ENCODE measurements at places on chromosomes 3 and 15.

- DNase-seq = no peak
Measured at GRCh38 chr3:105458518-105459215, 92.0 kb downstream of the ALCAM start.

DNA sequence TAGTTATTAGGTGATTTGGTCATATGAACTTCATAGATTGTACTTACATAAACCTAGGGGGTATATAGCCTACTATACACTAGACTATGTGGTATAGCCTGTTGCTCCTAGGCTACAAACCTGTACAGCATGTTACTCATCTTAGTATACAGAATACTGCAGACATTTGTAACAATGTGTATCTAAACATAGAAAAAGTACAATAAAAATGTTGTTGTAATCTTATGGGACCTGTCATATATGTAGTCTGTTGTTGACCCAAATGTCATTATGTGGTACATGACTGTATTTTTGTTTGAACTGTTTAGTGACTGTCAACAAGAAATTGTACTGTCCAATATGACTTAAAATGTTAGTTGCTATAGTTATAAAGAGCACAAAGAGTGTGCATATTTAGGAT, 69.8 kb downstream of the TCF12 start:
- DNase-seq = no peak

DNA sequence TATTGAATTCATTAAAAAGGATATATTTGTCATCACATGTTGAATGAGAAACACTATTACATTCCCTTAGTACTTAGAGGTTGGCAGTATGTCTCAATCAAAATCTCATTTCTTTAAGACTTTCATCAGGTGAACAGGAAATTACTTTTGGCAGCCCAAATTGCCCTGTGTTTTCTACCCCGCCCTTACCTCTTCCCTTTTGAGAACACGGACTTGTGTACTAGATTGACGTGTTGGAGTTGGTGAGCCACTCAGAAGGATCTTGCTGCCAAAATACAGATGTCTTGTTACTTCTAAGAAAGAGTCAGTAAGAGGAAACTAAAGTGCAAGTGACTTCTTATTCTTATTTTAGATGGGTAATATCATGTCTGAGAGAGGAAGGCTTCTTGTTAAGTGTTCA, 386.9 kb downstream of the FEZF2 start:
- no peak for DNase-seq

DNA sequence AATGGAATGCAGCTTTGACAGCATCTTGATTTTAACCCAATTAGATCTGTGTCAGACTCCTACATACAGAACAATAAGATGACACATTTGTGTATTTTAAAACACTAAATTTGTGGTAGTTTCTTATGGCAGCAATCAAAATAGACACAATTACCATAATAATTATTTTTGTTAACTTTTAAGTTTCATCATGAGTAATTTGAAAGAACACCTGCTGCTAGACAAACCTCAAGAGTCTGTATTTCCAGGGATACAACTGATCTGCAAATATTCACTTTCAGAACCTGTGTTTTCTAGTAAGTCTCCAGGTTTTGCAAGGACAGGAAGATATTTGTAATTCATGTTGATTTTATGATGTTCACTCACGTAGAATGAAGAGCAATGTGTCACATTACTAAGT, 736.8 kb downstream of the DIPK2A start:
- no peak for DNase-seq

DNA sequence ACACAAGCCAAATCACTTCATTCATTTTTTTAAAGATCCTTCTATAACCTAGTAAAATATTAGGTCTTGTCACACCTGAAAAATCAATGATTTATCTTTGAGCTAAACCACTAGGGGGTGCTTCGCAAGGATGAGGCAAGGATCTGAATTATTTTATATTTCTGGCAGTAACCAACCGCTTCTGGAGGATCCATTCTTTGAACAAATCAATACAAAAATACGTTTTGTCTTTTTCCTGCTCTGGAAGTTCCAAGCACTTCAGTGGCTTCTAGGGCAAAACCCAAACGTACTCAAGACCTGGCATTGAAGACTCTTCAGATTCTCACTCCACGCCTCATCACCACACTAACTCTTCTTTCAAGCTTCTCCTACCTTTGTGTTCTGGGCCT, 486 bp downstream of the LSG1 start:
- DNase-seq = peak; percentile 24

DNA sequence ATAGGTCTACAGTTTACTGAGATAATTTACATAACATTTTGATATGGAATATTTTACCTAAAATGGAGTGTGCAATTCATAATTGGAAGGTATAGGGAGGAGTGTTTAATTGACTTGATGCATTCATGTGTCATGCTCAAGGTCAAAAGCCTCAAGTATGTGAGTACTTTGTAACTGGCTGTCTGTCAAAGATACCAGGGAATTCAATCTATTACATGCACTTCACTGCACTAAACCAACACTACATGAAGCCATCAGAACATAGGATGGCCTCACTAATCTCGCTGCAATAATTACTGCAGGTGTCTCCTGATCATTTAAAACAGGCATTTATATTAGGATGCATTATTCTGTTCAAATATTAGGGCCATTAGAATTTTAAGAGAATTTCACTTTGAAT, 367.2 kb downstream of the CNTN4 start:
- no peak for DNase-seq

- DNase-seq = no peak
Measured at GRCh38 chr3:66497288-66497984, 3.4 kb downstream of the LRIG1 start.

- DNase-seq = no peak
Measured at GRCh38 chr15:33742800-33743199, 225.5 kb upstream of the CHRM5 start.

- DNase-seq = no peak
Measured at GRCh38 chr3:58271901-58272501, 34.0 kb upstream of the RPP14 start.

DNA sequence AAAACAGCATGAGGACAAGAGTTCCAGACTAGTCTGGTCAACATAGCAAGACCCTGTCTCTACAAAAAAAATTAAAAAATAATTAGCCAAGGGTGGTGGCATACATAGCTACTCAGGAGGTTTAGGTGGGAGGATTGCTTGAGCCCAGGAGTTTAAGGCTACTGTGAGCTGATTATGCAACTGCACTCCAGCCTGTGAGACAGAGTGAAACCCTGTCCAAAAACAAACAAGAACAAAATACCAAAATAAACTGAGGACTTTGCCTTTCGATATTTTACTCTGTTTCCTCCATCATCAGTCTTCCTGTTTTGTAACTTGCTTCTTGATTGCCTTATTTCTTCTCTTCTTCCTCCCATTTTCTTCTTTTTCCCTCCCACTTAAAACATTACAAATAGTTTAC, 504.4 kb downstream of the ROBO1 start:
- DNase-seq = no peak

- no peak for DNase-seq
Measured at GRCh38 chr15:80310776-80311175, 58.8 kb upstream of the CTXND1 start.

- DNase-seq = no peak
Measured at GRCh38 chr15:96395687-96396086, 65.2 kb downstream of the NR2F2 start.

DNA sequence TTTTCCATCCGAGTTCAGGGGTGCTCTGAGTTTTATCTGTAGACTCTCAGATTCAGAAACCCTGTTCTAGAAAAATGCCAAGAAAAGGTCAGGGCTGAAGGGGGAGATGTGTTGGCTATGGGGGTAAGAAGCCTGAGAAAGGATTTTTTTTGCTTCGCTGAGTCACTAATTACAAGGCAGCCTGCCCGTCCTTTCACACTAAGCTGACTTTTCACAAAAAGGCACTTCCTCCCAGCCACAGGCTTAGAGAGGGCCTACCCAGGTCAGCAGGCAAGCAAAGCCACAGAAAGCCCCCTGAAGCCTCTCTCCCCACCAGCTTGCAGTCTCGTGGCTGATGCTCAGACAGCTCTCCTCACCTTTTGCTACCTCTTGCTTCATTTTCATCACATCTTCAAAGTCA, 192.6 kb upstream of the PRICKLE2 start:
- no peak for DNase-seq

GRCh38 chr3:12139111-12139511, 19.6 kb downstream of the TIMP4 start:
- no peak for DNase-seq

GRCh38 chr15:97941572-97941971, 18.9 kb upstream of the ARRDC4 start:
- DNase-seq = no peak

- DNase-seq = no peak
Measured at GRCh38 chr3:80767604-80768003, 993.8 kb downstream of the GBE1 start.

DNA sequence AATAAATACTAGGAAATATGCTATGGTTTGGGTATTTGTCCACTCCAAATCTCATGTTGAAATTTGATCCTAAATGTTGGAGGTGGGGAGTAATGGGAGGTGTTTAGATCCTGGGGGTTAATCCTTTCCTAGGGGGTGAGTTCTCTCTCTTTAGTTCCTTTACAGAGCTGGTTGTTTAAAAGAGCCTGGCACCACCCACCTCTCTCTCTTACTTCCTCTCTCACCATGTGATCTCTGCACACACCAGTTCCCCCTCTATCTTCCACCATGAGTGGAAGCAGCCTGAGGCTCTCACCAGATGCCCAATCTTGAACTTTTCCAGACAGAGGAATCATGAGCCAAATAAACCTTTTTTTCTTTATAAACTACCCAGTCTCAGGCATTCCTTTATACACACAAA, 10.5 kb downstream of the SLC24A5 start:
- DNase-seq = no peak

- DNase-seq = peak; percentile 19
Measured at GRCh38 chr3:52231502-52232278, 6.2 kb upstream of the TLR9 start.

DNA sequence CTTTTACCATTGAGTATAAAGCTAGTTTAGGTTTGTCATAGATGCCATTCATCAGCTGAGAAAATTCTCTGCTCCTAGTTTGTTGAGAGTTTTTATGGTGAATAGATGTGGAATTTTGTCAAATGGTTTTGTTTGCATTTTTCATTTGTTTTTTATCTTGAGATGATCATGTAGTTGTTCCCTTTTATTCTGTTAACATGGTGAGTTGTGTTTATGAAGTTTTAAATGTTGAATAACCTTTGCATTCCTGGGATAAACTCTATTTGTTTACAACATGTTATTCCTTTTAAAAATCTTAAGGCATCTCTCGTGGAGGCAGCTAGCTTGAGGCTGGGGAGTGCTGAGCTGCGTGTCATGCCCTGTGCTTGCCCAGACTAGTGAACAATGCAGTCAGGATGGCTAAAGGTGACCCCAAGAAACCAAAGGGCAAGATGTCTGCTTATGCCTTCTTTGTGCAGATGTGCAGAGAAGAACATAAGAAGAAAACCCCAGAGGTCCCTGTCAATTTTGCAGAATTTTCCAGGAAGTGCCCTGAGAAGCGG, 48.5 kb downstream of the ANAPC13 start:
- no peak for DNase-seq

DNA sequence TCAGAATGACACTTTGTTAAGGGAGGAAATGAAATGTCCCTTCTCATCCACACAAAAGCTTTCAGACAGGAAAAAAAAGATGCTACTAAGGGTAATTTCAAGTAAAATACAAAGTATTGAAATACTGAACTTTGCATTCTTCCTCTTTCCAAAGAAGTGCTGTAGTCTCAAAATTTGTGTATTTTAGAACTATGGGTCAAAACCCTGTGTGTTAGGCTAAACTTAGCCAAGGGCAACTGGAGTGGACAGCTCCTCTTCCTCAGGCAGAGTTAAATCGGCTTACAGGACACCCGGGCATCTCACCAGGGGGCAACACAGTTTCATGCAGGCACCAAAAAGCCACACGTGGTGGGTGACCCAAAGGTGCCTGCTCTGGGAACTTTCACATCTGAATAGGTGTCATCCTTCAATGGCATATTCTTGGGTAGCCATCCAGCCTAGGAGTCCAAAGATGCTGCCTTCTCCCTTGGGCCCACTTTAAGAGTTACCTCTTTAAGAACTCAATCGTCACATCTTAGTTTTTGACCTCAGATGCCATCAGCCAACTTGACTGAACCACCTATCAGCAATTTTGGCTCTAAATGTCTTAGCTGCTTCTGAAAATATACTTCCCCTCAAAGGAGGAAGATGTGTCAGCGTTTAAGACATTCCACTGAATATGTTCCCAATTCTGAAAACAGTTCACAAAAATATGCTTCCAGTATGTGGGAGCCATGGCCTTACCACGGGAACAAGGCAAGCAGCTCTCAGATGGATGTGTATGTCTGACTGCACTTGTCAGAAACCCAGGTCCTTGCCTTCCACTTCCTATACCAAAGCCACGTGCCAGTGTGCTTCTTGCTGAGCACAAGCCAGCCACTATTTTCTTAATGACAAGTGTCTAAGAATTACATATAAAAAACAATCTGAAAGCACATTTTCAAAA, 32.2 kb upstream of the MUC13 start:
- no peak for DNase-seq

GRCh38 chr3:122892118-122892960, 97.5 kb downstream of the SLC49A4 start:
- no peak for DNase-seq

- no peak for DNase-seq
Measured at GRCh38 chr3:155103686-155104085, 23.6 kb downstream of the MME start.

DNA sequence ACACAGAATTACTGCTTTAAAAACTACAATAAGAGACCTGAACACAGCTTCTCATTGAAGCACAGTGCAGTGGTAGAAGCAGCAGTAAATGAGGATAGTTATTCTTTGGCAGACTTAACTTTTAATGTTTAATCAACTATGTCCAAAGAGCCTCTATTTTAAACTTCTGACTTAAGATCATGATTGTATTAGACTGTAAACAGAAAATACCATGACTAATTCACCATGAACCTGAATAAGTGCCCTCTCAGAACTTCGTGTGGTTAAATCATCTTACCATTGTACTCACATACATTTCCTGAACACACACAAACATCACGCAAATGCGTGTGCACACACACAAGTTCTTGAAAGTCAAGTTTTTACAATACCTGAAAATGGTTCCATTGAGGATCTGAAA, 13.9 kb downstream of the CEP152 start:
- DNase-seq = no peak

DNA sequence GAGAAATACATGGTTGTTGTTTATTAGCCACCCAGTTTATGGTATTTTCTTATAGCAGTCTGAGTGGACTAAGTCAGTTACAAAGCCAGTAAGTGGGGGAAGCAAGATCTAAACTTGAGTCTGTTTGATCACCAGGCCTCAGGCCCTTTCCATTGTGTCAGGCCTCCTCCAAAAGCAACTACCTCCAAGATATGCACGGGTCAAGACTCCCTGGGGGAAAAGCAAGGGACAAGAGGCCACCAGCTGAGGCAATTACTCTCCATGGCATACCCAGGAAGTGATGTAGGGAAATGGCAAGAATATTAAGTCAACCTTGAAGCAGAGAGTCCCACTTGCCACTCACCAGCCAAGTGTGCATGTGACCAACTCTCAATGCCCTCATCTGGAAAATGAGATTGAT, 28.6 kb upstream of the SRGAP3 start:
- DNase-seq = no peak

- no peak for DNase-seq
Measured at GRCh38 chr3:64027658-64028057, 4.4 kb upstream of the PSMD6 start.

DNA sequence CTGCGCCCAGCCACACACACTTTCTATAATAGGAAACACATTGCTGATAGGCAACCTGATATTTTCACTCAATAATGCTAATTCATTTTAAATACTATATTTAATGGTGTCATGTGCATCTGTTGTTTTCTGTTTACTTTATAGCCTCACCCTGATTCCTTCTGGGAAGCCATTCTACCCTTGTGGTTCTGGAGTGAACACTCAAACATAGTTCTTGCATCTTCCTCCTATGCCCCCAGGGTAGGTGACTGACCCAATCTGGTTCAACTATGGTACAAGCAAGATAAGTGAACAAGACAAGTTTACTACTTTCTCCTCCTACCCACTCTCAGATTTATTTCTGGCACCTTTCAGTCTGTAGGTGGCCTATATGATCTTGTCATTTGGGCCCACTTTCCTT, 4.3 kb upstream of the SCG3 start:
- no peak for DNase-seq

Measured in NCI-H1694 treated with DMSO at 0.1 percent for 48 hours (cell line).